ENCODE measurements at places on chromosomes 12 and 14.

DNA sequence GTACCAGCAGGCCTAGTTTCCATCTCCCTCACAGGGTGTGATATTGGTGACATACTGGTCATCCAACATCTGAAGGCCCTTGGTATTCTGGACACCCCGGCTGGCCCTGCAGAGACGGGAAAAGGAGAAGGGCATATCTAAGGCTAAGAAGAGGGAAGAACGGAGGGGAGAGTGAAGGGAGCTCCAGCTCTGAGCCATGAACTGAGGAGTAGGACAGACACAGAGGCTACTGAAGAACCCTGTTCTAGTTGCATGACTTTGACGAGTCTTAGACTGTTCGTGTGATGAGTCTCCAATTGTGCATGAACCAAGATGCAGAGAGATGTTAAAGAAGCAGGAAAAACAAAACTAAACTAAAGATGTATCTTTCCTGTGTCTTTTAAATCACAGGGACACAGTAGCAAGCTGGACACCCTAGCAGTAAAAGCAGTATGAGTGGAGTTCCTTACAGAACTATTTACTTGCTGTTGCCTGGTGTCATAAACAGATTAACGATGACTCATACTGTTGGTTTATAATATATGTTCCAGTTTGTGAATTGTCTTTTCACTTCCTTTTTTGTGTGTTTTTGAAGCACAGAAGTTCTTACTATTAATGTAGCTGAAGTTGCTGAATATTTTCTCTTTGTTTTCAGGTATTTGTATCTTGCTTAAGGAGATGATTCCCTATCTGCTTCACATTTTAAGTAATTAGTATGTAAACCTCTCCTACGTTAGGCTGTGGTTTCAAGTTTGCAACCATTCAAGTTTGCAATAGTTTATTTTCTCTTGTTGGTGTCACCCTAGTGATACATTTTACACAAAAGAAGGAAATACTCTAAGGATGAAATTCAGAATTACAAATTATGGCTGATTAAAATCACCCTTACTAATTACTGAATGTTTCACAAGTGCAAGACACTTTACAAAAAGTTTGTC is 15.7 kb downstream of the FAR2 start:
- DNase-seq = no peak

DNA sequence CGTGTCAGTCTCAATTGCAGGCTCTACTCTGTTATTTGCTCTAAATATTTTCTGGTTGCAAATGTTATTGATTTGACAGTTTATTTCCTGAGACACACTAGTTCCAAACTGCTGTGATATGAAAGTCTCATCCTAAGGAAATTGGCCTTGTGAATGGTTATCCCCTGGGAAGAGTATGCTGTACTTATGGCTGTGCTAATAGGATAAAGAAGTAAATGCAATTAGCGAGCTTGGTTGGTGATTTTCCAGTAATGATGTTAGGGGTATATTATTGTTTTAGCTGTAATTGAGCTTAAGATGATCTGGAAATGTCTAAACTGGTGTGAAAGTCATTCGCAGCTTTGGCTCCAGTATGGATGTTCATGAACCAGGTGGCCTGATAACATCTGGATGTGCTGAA is 197.9 kb downstream of the SUDS3 start:
- no peak for DNase-seq

GRCh38 chr12:87142342-87142741 is 886.2 kb upstream of the MGAT4C start:
- no peak for DNase-seq

GRCh38 chr12:66319266-66319954 is 17.1 kb downstream of the HELB start:
- no peak for DNase-seq

DNA sequence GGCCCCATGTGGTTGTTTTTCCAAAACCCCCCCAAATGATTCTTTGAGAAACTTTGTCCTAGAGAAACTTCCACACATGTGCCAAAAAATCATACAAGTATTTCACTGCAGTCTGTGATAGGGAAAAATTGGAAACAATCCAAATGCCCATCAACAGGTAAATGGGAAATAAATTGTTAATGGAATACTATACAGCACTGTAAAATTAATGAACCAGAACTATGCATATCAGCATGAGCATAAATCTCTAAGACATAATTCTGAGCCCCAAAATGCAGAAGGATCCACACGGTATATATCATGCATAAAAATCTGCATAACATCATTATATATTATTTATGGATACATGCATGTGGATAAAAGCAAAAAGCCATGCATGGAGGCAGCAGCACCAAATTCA is 5.3 kb upstream of the FICD start:
- no peak for DNase-seq

DNA sequence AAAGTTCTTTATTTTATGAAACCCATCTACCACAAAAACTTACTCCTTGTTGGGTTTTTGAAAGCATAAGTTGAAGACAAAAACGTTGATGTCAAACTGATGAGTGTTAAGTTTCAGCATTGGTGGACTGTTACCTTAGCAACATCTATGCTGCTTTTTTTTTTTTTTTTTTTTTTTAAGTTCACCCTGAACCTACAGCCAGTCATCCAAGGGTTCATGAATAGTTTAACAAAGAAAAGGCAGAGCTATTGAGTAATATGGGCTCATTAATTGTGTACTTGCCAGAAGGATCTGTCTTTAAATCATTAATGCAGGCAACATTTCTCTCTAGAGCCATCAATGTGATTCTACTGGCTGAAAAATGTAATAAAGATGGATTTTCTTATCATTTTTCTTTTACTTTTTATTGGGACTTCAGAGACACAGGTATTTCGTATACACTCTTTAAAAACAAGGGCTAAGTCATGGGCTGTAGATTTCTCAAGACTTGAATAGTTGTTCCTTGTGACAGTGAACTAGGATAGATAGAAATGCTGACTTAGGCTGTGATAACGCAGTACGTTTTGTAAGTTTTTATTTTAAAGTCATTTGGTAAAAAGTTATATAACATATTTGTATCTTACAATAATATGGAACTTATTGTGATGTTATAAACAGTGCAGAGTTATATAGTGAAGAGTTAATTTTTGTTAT is at the start of gene PTPRQ:
Gene PTPRQ (plus strand): TSS at position 262 of the 693 bp plus-strand sequence. CDS start 111 bp downstream, at position 373.
- no peak for DNase-seq

GRCh38 chr12:108239378-108239777 is 99.7 kb downstream of the CMKLR1 start:
- DNase-seq = no peak

GRCh38 chr12:26172946-26173552 is 22.3 kb upstream of the SSPN start:
- DNase-seq = no peak

- peak; percentile 27 for DNase-seq
Observed at GRCh38 chr12:1797011-1797901, 23.1 kb upstream of the LRTM2 start.

GRCh38 chr12:2039034-2039433 is 13.8 kb upstream of the CACNA1C start:
- DNase-seq = no peak

DNA sequence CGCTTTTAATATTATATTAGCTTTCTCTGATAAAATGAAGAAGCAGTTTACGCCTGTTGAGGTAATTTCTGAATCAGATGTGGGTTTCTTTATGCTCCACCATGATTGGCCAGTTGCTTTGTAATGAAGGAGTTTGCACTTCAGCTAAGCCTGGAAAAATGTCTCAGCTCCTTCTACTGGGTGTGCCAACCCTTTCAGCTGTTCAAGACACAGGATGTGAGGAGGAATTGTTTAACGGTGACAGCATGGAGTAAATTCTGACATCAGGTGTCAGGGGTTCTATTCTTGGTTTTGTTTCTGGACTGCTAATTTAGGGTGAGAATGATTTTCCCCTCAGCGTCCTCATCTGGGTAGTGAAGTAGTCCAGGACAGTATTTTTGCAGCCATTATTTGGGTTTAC is 43.5 kb downstream of the FLRT2 start:
- DNase-seq = no peak

GRCh38 chr14:55274146-55274545 is 2.9 kb downstream of the FBXO34 start:
- DNase-seq = no peak
